ENCODE measurements at places on chromosomes 2 and 18.

- H3K4me3 ChIP-seq = no peak overlapping the region
- DNase-seq = no peak
- H3K4me1 ChIP-seq = no peaks in the 10 kb centered on the region
- H3K27me3 ChIP-seq = no peaks in the 10 kb centered on the region
Observed at GRCh38 chr2:202186641-202187202, 51.7 kb downstream of the SUMO1 start.

- no peak overlapping the region for H3K27ac ChIP-seq
- no peak overlapping the region for H3K4me3 ChIP-seq
- DNase-seq = no peak
- no peaks in the 10 kb centered on the region for H3K27me3 ChIP-seq
- H3K36me3 ChIP-seq = no peaks in the 10 kb centered on the region
Observed at GRCh38 chr2:134198006-134198634, 55.8 kb upstream of the MGAT5 start.

- no peak for DNase-seq
- H3K4me1 ChIP-seq = no peaks in the 10 kb centered on the region
- H3K36me3 ChIP-seq = no peaks in the 10 kb centered on the region
- no peak overlapping the region for H3K27ac ChIP-seq
- H3K4me3 ChIP-seq = no peak overlapping the region
Observed at GRCh38 chr2:85737481-85737880, 16.3 kb upstream of the ATOH8 start.

- H3K36me3 ChIP-seq = no peaks in the 10 kb centered on the region
- no peak overlapping the region for H3K4me3 ChIP-seq
- H3K27ac ChIP-seq = no peak overlapping the region
- H3K4me1 ChIP-seq = no peaks in the 10 kb centered on the region
- no peaks in the 10 kb centered on the region for H3K27me3 ChIP-seq
Observed at GRCh38 chr2:39730276-39730675, 48.8 kb downstream of the THUMPD2 start.

GRCh38 chr2:225083276-225083675, 41.0 kb upstream of the DOCK10 start:
- no peaks in the 10 kb centered on the region for H3K4me1 ChIP-seq
- no peak overlapping the region for H3K27ac ChIP-seq
- no peak for DNase-seq
- no peaks in the 10 kb centered on the region for H3K36me3 ChIP-seq
- H3K27me3 ChIP-seq = no peaks in the 10 kb centered on the region

GRCh38 chr2:135916207-135916606, 40.0 kb upstream of the MCM6 start:
- peaks cover 9% of the 10 kb centered on the region for H3K36me3 ChIP-seq
- DNase-seq = peak; percentile 46
- H3K4me3 ChIP-seq = no peak overlapping the region
- H3K27me3 ChIP-seq = no peaks in the 10 kb centered on the region

DNA sequence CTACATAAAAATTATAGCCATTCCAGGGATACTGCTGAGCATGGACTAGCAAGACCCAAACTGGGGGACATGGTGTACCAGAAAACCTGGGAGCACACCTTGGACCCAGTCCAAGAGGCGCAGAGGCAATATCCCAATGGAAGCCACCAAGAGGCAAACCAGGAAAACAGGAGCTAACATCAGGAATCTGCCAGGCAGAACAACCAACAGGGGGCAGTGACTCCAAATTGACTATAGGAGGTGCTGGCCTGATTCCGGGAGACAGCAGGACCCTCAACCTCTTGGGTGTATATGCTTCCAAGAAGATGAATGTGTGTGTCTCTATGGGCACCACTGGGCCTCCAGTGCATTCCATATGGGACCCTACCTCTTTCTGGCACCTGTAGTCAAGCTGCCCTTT, 172.7 kb upstream of the ARL4C start:
- no peaks in the 10 kb centered on the region for H3K27me3 ChIP-seq
- no peaks in the 10 kb centered on the region for H3K4me1 ChIP-seq
- H3K4me3 ChIP-seq = no peak overlapping the region
- H3K27ac ChIP-seq = no peak overlapping the region
- no peak for DNase-seq

DNA sequence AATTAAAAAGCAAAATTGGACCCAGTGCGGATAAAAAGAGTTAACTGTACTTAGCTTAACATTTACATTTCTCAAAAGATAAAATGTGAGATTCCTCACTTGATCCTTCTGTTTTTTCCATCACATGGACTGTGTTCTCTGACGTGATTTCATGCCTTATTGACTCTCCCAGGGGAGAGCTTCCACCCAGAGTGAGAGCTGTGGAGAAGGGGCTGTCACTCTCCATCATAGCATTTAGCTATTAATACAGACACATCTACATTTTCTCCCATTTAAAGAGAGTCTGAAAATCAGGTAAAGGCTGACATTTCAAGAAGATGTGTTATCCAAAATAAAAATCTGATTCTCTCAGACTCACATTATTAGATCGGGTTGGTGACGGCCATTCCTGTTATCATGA, 493.8 kb downstream of the FBXO15 start:
- H3K27me3 ChIP-seq = no peaks in the 10 kb centered on the region
- no peaks in the 10 kb centered on the region for H3K4me1 ChIP-seq
- no peak overlapping the region for H3K27ac ChIP-seq
- DNase-seq = no peak

- DNase-seq = no peak
- H3K27me3 ChIP-seq = no peaks in the 10 kb centered on the region
- H3K27ac ChIP-seq = no peak overlapping the region
- no peaks in the 10 kb centered on the region for H3K36me3 ChIP-seq
- no peak overlapping the region for H3K4me3 ChIP-seq
Observed at GRCh38 chr18:25826823-25827222, 263.6 kb downstream of the SS18 start.

- peaks cover 6% of the 10 kb centered on the region for H3K27me3 ChIP-seq
- H3K27ac ChIP-seq = no peak overlapping the region
- no peaks in the 10 kb centered on the region for H3K36me3 ChIP-seq
- no peak overlapping the region for H3K4me3 ChIP-seq
Observed at GRCh38 chr18:12891561-12891960, 7.5 kb upstream of the PTPN2 start.

- no peak overlapping the region for H3K4me3 ChIP-seq
- H3K36me3 ChIP-seq = peaks cover 85% of the 10 kb centered on the region
- no peaks in the 10 kb centered on the region for H3K4me1 ChIP-seq
- no peak overlapping the region for H3K27ac ChIP-seq
- H3K27me3 ChIP-seq = no peaks in the 10 kb centered on the region
- DNase-seq = no peak
Observed at GRCh38 chr2:224843141-224843540, 127.0 kb upstream of the CCDC195 start.

Data from CD4-positive, alpha-beta memory T cell (primary cell).